Subcutaneous adipose tissue (tissue), 4 donors: ENCODE measurements at places on chromosomes 6 and 20. TPM values are rescaled to one million over a fixed set of nuclear protein-coding genes. Genes with fewer than 3 reads are reported as not detected.

Gene ERVFRD-1
- 0.44 TPM for total RNA-seq

Gene FAM184A
- 7.5 TPM for total RNA-seq

Gene TPMT
- total RNA-seq, result 4.6 TPM

Gene CCM2L
- total RNA-seq, result 4.2 TPM
